NCI-H526 (cell line): ENCODE measurements at places on chromosomes 5 and 9.

- no peak for DNase-seq
Observed at GRCh38 chr5:52738095-52738506, 49.6 kb upstream of the ITGA1 start.

DNA sequence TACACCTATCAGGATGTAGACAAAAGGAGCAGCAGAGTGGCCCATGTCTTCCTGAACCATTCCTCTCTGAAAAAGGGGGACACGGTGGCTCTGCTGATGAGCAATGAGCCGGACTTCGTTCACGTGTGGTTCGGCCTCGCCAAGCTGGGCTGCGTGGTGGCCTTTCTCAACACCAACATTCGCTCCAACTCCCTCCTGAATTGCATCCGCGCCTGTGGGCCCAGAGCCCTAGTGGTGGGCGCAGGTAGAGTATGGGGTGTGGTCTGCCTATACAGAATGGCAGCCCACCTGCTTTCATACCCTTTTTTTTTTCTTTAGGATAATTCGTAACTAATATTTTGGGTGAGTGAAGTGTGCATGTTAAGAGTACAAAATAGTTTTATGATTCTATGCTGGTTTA is 1.1 kb downstream of the SLC27A6 start:
- no peak for DNase-seq

DNA sequence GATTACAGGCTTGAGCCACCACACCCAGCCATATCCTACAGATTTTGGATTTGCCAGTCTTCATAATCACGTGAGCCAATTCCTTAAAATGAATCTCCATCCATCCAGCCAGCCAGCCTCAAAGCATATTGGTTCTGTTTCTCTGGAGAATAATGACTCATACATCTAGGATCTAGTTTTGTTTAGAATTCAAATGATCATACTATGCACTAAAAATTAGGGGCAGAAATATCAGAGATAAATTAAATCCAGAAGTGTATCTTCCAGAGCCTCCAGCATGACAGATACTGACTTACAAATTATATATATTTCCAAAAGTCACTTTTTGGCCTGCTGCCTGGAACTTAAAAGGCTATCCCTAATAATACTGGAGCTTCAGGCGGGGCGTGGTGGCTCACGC is 119.1 kb upstream of the NR5A1 start:
- DNase-seq = no peak

GRCh38 chr5:170057311-170057710 is 48.4 kb upstream of the FOXI1 start:
- no peak for DNase-seq

GRCh38 chr5:11420969-11421368 is 483.3 kb downstream of the CTNND2 start:
- DNase-seq = peak; percentile 77

- no peak for DNase-seq
Observed at GRCh38 chr5:102713682-102714231, 41.3 kb upstream of the PAM start.

DNA sequence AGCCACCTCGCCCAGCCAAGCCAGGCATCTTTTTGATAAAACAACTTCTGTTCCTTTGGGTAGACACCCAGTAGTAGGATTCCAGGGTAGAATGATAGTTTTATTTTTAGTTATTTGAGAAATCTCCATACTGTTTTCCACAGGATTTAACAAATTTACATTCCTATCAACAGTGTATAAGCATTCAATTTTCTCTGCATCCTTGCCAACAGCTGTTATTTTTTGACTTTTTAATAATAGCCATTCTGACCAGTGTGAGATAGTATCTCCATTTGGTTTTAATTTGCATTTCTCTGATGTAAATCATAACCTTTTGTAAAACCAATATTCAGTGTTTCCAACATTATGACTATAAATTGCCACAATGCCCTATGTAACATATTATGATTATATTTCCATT is 28.2 kb upstream of the CCNB1 start:
- no peak for DNase-seq

DNA sequence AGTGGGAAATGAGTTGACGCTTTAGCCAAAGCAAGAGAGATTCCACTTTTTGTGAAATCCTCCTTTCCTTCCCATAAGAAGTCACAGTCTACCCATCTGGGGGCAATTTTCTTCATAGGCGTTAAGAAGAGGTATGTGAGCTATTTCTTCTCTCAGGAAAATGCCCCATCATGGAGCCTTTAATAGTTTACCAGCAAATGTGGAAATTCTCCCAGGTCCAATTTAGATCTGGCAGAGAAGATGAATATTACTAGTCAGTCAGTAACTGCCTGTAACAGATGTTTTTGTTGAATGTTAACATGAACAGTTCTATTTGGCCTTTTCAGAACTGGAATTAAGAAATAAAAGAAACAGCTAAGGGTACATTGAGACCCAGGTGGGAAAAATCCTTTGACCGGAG is 156.4 kb upstream of the RFX3 start:
- no peak for DNase-seq

DNA sequence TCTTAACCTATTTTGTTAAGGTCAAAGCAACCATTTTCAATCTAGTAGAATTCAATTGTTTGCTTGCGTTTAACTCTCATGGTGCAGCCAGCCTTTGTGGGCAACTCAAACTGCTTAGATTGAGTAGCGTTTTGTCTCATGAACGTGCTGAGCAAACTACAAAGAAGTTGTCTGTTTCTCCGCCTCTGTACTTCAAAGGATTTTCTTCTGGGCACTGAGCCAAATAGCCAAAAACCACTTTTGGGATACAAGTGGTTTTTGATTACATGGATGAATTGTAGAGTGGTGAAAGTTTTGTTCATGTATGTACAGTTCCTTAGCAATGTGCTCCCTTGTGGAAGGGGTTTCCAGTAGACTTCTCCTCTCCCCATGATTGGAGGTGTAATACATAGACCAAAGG is 122.9 kb downstream of the CFAP90 start:
- no peak for DNase-seq

DNA sequence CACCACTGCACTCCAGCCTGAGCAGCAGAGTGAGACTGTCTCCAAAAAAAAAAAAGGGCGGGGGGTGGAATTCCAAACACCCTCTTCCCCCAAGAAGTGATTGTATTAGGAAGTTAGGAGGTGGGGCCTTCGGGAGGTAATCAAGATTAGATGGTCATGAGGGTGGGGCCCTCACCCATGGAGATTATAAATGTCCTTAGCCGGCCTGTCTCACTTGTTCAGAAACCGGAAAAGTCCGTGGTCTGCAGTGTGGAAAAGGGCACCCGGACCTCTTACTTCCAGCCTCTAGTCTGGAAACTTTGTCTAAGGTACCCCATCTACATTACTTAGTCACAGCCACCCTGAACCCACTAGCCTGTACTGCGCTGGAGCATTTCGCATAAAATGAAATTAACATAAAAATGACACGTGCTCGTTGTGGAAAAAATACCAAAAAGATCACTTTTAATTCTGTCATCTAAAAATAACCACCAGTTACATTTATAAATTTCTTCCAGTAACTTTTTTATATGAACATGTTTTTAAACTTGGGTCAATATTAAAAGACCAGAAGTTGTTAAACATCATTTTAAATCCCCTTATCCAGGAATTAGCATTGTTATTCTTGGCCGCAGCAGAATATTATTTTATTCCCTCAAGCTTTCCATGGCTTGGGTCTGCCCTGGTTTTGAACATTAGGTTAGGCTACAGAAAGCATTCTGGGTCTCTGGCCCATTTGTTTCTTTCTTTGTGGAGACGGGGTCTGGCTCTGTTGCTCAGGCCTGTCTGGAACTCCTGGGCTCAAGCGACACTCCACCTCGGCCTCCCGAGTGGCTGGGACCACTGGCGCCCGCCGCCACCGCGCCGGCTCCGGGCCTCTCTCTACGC is 1.2 kb upstream of the CKS2 start:
- DNase-seq = peak; percentile 17

DNA sequence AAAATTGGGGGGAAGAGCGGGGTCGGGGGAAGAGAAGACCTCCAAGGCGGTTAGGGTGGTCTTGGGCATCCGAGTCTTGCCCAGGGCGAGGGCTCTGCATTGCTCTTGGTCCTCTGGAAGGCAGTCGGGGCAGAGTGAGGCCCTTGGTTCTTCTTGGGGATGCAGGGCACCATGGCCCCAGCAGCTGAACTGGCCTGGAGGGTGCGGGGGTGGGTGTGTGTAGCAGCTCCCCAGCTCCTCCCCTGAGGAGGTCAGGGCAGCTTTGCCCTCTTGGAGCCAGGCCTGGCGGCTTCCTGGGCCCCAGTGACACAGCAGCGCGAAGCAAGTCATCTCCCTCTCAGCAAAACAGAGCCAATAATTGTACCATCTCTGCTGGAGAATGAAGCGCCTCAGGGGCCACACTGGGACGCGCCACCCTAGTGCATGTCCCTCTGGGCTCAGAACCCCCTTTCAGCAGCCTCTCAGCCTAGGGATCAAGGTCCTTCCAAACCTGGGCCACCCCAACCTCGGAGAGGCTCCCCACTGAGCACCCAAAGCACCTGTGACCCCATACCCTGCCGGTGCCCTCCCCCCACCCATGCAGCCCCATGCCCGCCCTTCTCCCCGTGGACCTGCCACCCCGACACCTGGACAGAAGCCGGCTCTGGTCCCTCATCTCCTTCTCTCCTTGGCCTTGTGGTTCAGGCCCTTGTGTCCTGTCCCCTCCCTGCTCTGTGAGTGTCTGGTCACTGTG is 10.4 kb upstream of the RXRA start:
- no peak for DNase-seq
